ENCODE measurements at places on chromosomes 2 and 18. TPM values are rescaled to one million over a fixed set of nuclear protein-coding genes. Genes with fewer than 3 reads are reported as not detected.

The KCNG2 gene
- total RNA-seq: 2.1 TPM

The ZNF396 gene
- total RNA-seq: 3.8 TPM

The MC4R gene
- total RNA-seq: 0.54 TPM

The BOLL gene
- not detected for total RNA-seq

The COL5A2 gene
- total RNA-seq: 35.2 TPM

Data from cerebellum (tissue), 4 donors.